ENCODE measurements at places on chromosomes 6 and 20. TPM values are rescaled to one million over a fixed set of nuclear protein-coding genes. Genes with fewer than 3 reads are reported as not detected.

MUCL3 gene
- polyA plus RNA-seq = 0.07 TPM

KCNS1 gene
- polyA plus RNA-seq = 0.33 TPM

FRK gene
- polyA plus RNA-seq = 5.1 TPM

RBPJL gene
- polyA plus RNA-seq = not detected

JPH2 gene
- 1.4 TPM for polyA plus RNA-seq

DNAH8 gene
- 0.47 TPM for polyA plus RNA-seq

TMEM244 gene
- polyA plus RNA-seq = not detected

WFDC10A gene
- not detected for polyA plus RNA-seq

SNX21 gene
- polyA plus RNA-seq = 10.3 TPM

DNA sequence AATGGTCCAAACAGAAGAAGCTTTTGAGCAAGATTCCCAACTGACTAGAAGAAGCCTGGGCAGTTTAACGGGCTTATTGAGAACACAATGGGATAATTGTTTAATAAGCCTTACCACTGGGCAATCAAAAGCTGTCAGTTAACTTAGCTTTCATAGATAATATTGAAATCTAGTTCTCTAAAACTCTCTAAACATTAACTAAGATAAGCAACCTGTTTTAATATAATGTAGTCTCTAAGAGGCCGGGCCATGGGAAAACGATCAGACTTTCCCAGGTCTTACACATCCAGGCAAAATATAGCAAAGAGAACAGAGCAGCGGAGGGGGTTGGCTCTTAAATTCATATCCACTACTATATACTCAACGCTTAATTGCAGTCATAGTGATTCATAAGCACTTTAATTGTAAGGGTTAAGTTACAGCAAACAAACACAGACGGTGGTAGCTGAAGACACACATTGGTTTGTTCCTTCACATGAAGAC is 128.0 kb upstream of the FAM83B start:
- no peak for DNase-seq

DNA sequence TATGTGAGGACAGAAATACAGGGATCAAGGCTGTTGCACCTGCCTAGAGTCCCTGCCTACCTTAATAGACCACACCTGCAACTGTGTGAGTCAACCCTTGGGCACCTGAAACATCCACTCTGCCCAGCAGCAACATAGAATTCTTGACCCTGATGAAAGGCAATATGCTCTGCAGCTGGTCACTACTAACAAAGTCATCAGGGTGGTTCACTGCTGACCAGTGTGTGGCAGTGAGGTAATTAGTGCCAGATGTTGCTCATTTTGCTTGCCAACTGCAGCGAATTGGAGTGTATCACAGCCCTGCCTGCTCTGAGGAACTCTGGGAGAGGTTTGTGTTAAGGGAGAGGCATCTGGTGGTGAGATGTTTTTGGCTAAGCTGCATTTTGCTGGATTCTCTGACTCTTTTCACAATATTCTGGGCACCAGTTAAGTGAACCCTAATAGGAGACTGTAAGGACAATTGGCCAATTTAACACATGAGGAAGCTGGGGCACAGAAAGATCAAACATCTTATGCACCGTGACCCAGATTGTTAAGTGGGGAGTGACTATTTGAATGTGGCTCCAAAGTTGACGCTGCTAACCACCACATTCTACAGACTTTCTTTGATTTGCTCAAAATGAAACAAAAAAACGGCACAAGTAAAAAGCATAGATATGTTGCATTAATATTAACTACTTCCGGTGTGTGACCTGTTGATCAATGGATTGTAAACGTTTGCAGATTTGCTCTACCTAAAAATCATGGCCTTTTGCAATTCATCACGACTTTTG is 61.9 kb upstream of the OPRM1 start:
- DNase-seq = no peak

DNA sequence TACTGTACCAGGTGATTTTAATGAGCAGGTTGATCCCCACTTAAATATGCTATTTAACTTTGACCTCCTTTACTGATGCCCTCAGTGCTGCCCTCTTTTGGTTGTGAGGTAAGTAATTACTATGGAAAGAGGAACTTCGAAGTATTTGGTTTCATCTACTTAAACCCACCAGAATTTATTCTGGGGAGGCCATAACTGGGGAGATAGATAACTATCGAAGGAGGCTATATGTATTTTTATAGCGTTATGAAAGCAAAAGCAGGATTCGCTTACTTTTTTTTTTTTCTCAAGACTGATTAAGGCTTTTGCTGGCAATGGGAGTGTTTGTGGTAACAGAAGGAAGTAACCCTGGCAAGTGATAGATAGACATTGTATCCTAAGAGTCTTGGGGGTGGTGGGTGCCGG is 168.9 kb upstream of the CENPW start:
- no peak for DNase-seq

DNA sequence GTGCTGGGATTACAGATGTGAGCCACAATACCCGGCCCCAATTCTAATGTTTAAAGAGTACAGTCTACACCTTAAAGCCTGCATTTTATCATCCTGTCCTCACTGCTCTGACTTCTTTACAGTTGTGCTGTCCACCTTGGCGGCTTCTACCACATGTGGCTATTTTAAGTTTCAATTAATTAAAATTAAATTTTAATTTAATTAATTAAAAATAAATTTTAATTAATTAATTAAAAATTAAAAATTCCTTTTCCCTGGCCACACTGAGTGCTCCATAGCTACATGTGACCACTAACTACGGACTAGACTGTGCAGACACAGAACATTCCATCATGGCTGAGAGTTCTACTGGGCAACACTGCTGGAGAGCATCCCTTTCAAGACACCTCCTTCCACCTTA is 27.4 kb downstream of the ATP9A start:
- no peak for DNase-seq

DNA sequence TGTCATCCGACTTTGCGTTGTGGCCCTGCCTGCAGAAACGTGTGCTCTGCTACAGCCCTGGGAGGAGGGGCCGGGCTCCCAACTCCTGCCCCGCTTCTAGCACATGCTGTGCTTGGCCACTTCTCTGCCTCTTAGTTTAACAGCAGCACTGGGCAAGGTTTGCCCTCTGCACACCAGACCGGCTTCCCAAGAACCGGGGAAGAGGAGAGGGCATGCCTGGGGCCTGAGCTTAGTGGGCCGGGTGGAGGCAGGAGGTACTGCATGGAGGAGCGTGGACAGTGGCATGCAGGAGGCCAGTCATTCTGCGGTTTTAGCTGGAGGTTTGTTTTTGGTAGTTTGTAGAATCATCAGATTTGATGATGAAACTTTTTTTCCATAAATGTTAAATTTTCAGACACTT is 45.5 kb downstream of the CEP43 start:
- no peak for DNase-seq

- no peak for DNase-seq
These were observed 106.5 kb downstream of the LY86 start for GRCh38 chr6:6694825-6695624.

DNA sequence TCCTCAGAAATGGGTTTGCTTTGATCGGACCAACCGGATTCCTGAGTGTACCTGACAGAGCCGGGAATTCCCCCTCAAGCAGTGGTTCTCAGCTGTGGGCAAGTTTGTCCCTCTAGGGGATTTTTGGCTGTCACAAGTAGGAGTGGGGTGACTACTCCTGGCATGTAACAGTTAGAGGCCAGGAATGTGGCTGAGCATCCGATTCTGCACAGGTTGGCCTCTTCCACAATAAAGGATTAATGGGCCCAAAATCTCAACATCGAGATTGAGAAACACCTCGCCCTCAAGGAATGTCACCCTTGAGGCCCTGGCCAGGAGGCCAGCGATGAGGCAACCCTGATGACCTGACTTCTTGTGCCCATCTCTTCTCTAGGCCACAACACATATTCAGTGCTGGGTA is 7.9 kb downstream of the AGPAT4 start:
- no peak for DNase-seq

DNA sequence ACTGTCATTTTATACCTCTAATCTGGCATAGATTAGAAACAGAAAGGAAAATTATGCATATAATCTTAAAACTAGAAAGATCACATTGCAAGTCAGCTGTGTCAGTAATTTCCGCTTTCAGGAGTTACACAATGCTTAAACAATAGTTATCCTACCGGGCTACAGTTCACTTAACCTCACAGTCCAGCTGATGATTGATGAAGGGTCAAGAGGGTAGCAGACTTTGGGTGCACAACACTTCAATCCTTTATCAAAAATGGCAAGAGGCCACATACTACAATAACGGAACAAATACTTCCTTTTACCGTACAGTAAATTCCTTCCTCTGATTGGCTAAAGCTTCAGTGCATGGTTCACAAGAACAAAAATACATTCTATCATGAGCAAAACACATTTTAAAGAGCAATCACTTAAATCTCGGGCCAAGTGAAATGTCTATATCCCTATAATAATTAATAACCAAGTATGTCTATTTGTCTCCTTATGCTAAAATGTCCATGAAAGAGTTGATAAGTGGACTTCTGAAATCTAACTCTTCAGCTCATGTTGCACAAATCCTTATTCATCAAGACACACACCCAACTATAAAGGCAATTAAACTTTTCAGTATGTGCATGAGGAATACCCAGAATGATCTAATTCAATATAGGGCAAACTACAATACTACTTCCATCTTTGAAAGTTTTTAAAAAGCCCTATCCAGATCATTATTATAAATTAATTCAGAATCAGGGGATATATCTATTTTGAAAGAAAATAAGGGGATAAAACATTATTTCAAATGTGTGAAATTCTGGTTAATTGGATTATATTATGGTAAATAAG is 76.8 kb downstream of the HIVEP2 start:
- no peak for DNase-seq

DNA sequence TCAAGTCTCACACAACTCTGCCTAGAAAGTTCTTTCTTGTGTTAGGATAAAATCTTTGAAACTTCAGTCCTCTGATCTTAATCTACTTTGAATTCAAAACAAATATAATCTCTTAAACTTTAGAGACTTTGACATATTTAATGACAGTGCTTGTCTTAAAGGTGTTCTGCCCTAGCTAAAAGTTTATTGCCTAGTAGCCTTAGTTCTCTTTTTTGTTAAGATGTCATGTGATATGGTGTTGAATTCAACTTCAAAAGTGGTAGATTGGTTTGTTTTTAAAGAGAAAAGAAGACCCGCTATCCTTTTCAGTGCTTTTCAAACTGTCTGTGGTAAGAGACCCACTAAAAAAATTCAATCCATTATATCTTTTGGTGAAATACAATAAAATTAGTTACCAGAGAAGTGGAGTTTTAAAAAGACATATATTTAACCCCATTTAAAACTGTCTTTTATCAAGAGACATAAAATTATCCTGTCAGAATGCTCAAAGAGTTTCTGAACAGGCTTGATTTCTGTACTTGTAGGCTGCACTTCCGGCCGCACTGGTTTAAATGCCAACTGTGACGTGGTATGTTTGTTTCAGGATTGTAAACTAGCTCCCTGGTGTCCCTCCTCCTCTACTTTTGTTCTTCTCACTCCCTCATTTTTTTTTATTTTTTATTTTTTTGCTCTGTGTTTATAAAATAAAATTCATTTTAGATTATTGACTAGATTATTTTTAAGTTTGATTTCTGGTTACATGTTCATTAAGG is 76.5 kb downstream of the QKI start:
- peak; percentile 32 for DNase-seq

DNA sequence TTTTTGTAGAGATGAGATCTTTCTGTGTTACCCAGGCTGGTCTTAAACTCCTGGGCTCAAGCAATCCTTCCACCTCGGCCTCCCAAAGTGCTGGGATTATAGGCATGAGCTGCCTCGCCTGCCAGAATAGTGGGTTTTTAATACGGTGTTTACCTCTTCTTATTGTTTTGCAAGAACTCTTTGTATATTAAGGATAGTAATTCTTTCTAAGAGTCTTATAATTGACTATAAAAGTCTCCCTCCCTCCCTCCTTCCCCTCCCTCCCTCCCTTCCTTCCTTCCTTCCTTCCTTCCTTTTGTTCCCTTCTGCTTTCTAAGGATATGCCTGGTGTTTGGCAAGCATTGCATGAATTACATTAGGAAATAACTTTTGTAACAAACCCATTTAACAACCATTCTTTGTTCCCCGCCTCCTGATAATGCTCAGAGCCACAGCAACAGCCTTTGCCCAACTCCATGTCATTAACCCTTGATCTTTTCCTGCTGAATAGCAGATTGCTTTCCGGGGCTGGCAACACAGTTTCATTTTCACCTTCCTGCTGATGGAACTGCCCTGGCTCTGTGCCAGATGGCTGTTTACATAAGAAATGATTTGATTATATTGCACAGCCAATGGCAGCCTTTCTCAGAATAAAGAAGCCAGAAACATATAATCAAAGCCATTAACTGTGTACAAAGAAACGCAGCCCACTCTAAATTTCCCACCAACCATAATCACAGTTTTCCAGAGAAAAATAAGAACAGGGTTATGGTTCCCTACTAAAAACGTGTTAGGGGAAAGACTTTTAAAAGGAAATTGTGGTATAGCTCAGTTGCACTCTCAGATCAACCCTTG is 143.7 kb upstream of the PTPN1 start:
- peak; percentile 47 for DNase-seq

GRCh38 chr20:18637224-18637623 is 49.4 kb downstream of the DTD1 start:
- DNase-seq = no peak

- DNase-seq = no peak
These were observed 41.5 kb downstream of the ELMO2 start for GRCh38 chr20:46364670-46365486.

All from right renal cortex interstitium (tissue), 3 donors.